Epithelial cell of proximal tubule (primary cell): ENCODE measurements at places on chromosomes 4 and X. TPM values are rescaled to one million over a fixed set of nuclear protein-coding genes. Genes with fewer than 3 reads are reported as not detected.

Gene STPG2
- not detected in 2 replicates for total RNA-seq

Gene PDCL2
- total RNA-seq: not detected in 2 replicates

Gene CSN1S1
- total RNA-seq: not detected in 2 replicates

Gene SUV39H1
- 13.3 and 28.6 TPM in 2 replicates for total RNA-seq

Gene NOCT
- total RNA-seq: 27.4 and 41.9 TPM in 2 replicates

Gene TMEM144
- 2.9 and 3.5 TPM in 2 replicates for total RNA-seq

Gene NEUROG2
- total RNA-seq: not detected in 2 replicates

Gene SPARCL1
- not detected in 2 replicates for total RNA-seq

Gene INTS6L
- total RNA-seq: 2.0 and 3.4 TPM in 2 replicates

Gene SMAD1
- 23.4 and 24.3 TPM in 2 replicates for total RNA-seq

DNA sequence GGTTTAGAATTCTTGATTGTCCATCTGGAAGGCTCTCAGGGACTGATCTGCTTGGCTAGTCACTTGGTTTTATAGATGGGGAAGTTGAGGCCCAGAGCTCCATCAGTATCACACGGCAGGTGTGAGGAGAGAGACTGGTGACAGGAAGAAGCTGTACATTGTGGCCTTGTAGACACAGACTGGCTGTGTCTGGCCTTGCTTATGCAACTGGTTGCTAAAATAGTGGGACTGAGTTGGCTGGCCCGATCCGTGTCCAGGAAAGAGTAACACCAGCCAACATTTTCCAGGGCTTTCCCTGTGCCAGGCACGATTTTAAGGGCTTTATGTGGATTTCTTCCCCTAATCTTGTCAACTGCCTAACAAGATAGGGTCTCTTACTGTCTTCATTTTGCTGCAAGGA, 2.8 kb downstream of the TBC1D14 start:
- no peak for DNase-seq

DNA sequence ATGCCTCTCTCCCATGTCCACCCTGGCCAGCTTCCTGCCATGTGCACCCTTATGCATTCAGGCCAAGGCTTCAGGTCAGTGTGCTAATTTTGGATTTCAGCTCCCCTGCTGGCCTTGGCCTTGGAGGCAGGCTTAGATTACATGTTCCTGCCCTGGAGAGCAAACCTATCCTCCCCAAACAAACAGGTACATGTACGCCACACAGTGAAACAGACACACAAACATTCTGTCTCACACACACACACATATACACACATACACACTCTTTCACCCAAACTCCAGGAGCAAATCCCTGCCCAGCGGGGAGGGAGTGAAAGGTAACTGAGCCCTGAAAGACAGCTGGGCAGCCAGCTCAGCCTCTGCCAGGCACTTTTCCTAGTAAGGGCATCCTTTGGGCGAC, 62.7 kb upstream of the ARHGAP36 start:
- no peak for DNase-seq

DNA sequence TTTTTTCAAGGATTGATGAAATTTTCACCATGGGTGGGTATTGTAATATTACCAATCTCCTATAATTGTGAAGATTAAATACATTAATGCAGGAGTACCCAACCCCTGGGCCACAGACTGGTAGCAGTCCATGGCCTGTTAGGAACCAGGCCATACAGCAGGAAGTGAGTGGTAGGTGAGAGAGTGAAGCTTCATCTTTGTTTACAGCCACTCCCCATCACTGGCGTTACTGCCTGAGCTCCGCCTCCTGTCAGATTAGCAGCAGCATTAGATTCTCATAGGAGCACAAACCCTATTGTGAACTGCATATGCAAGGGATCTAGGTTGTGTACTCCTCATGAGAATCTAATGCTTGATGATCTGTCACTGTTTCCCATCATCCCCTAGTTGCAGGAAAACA, 15.1 kb downstream of the RAPGEF2 start:
- DNase-seq: no peak

DNA sequence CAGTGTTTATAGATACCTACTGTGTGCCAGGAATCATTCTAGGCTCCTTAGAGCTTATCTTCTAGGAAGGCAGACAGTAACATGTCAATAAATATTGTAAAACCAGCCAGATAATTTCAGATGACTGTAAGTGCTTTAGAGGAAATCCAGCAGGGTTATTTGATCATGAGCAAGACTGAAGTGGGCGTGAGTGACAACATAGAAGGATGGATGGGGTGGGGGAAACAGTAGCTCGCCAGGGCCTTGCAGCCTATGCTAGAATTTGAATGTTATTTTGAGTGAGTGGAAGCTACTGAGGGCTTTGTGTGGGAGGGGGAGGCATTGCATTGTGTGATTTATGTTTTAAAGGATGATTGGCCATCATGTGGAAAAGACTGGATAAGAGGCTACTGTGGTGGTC, 6.7 kb downstream of the SRD5A3 start:
- DNase-seq: no peak

- DNase-seq: no peak
These were observed 117.3 kb downstream of the SYNPO2 start for GRCh38 chr4:119005928-119006460.

- no peak for DNase-seq
These were observed 108.8 kb upstream of the CENPE start for GRCh38 chr4:103306870-103307375.

DNA sequence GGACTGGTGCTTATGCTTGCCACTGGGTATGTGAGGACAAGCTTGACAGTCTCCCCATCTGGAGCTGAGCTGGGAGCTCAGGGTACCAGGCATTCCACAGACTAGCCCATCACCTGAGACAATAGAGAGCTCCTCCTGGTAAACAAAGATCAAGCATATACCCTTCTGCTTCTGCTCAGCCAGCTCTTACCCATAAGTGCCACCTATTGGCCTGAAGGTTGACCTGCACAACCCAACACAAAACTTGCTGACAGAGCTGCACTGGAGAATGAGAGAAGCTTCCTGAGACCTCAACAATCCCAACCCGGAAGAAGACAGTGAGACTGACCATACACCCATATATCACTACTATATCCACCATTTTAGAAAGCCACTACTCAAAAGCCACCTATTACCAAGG, 1049.2 kb upstream of the INTU start:
- DNase-seq: no peak

DNA sequence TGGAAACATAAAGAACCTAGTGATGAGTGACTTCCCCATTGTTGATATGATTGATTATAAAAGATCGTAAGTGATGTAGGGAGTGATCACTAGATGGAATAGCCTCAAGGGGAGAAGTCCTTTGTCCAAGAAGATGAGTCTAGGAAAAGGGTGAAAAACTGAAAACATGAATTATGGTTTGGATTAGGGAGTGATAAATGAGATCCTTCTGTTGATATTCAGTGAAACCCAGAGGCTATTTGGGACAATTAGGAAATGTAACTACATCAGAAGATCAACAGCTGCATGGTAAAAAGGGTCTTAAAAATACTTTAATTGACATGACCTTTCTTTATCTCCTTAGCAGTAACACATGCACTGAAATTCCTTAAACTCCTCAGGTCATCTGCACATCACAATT, 124.0 kb upstream of the UNC5C start:
- DNase-seq: no peak

- no peak for DNase-seq
These were observed 87.3 kb upstream of the EMCN start for GRCh38 chr4:100605144-100605543.

- no peak for DNase-seq
These were observed 765.7 kb upstream of the IGFBP7 start for GRCh38 chr4:57875829-57876392.

GRCh38 chr4:140856621-140857062, 100.5 kb upstream of the TBC1D9 start:
- no peak for DNase-seq

- DNase-seq: no peak
These were observed 92.4 kb upstream of the SMIM10 start for GRCh38 chrX:134898440-134898839.

DNA sequence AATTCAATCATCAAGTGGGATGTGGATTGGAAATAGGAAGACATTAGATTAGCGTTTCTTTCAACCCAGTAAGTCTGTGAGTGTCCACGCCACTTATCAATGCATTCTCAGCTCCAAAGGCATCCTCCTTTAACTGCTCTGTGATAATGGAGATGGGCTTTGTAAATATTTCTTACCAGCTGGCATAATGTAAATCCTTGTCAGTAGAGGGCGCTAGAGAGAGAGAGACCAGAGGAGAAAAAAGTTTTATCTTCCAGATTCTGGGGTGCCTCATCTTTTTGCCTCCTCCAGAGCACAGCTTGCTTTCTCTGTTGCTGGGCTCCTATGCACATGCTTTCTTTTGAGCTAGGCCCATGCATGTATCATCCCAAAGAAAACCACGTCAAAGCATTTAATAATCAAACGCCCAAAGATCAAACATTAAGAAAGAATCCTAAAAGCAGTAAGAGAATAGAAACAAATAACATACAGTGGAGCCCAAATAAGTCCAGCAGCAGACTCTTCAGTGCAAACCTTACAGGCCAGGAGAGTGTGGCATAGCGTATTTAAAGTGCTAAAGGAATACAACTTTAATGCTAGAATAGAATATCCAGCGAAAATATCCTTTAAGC, 9.6 kb upstream of the MTMR1 start:
- DNase-seq: no peak

GRCh38 chr4:66855956-66856355, 689.3 kb downstream of the CENPC start:
- DNase-seq: no peak

DNA sequence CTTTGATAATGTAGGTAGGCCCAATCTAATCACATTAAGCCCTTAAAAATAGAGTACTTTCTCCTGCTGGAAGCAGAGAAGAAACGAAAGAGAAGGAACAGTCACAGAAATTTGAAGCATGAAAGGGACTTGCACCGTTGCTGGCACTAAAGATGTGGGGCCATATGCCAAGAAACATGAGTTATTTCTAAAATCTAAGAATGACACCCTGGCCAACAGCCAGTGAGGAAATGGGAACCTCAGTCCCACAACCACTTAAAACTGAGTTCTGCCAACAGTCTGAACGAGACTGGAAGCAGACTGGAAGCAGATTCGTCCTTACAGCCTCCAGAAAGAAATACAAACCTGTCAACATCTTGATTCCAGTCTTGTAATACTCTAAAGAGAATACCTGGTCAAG, 70.1 kb downstream of the CENPC start:
- DNase-seq: no peak

- no peak for DNase-seq
These were observed 606.5 kb downstream of the MAGEB5 start for GRCh38 chrX:26822448-26822847.

DNA sequence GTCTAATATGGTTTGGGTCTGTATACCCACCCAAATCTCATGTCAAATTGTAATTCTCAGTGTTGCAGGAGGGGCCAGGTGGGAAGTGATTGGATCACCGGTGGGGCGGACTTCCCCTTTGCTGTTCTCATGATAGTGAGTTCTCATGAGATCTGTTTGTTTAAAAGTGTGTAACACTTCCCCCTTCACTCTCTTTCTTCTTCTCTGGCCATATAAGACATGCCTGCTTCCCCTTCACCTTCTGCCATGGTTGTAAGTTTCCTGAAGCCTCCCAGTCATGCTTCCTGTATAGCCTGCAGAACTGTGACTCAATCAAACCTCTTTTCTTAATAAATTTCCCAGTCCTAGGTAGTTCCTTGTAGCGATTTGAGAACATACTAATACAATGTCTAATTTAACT, 19.7 kb upstream of the SCRG1 start:
- DNase-seq: no peak

DNA sequence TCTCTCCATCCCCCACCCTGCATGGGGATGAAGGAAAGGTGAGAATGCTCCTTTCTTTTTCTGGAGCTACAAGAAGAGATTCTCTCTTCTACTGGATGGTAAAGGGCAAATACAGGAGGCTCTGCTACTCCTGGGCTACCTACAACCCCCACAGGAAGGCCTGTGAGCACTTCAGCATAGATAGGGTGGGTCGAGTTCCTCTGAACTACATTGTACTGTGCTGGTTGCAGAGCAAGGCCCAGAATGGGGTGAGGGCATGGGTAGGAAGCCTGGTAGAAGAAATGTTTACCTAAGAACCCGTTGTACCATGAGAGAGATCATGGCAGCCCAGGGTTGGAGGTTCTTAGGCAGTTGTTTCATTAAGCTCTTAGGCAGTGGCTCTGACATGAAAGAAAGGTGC, 510.4 kb downstream of the MID1IP1 start:
- no peak for DNase-seq

GRCh38 chr4:174215961-174216680, 67.3 kb downstream of the FBXO8 start:
- no peak for DNase-seq

- no peak for DNase-seq
These were observed 1.4 kb downstream of the AR start for GRCh38 chrX:67545036-67545821.

- DNase-seq: no peak
These were observed 188.4 kb downstream of the SHROOM3 start for GRCh38 chr4:76623217-76624045.

DNA sequence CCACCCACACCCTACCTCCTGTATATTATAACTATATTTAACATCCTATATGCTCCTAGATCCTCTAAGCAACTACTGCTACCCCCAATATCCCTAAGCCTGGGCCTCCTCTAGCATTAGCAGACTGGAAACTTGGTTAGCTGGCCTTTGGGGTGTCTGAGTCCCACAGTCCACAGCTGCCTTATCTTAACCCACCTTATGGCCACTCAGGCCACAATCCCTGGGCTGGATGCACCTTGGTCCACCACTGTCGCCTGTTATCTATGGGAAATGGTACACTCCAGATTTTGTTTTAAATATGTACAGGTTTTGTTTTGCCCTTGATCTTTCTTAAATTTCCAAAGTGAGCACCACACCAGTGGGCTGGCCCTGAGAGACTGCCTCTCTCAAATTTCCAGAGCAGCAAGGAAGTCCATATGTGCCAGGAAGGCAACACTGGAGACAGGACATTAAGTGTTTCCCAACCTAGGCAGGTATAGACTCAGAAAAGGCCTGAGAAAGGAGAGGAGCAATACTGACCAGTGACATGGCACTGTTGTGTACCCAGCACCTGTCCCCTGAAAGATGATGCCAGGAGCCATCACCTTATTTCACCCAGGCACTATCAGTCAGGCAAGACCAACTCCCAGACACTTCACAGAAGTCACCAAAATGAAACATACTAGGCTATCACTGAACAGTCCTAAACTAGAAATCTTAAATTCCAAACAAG, 921 bp downstream of the PFKFB1 start:
- no peak for DNase-seq
